ENCODE measurements at places on chromosomes 11 and 22.
A peak's percentile ranks its signal among the peaks of the same experiment; 100 is the strongest.

DNA sequence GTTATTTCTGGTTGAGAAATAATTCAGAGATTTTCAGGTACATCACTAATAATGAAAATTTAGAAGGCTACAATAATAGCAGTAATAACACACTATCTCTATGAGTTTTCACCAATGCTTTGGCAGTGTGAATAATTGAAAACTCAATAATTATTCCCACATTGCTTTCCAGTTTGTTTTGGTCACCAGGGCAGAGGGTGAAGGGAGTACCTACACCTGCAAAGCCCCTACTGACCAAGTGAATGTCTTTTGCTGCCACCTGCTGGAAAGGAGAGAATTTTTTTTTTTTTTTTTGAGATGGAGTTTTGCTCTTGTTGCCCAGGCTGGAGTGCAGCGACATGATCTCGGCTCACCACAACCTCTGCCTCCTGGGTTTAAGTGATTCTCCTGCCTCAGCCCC is 3.2 kb downstream of the NELL1 start:
- peak; percentile 41 for DNase-seq

DNA sequence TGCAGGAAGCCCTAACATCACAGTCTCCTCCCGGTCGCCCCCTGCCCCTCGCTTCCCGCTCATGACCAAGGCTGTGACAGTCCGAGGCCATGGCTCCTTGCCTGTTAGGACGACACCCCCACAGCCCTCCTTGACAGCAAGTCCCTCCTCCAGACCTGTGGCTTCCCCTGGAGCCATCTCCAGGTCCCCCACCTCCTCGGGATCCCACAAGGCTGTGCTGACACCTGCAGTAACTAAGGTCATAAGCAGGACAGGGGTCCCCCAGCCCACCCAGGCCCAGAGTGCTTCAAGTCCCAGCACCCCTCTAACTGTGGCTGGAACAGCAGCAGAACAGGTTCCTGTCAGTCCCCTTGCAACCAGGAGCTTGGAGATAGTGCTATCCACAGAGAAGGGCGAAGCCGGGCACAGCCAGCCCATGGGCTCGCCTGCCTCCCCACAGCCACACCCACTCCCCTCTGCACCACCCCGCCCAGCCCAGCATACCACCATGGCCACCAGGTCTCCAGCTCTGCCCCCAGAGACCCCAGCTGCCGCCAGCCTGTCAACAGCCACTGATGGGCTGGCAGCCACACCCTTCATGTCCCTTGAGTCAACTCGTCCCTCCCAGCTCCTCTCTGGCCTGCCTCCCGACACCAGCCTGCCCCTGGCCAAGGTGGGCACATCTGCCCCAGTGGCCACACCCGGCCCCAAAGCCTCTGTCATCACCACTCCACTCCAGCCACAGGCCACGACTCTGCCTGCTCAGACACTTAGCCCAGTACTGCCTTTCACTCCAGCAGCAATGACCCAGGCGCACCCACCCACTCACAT is 63.2 kb downstream of the OTOG start:
- DNase-seq = no peak

DNA sequence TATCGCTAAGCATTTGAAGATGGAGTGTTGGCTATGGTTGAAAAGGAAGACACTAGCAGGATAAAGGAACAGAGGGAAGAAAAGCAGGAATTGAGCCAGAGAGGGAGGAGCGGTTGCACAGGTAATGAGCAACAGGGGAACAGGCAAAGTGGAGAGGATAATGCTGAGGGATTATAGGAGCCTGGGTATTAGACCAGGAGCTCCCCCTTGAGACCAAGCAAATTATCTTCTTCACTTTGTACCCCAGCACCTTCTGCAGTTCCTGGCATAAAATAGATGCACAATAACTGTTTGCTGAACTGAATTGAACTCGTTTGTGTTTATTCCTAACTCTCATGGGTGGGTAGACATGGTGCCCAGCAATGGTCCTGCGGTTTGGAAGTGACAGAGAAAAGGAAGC is 54.6 kb upstream of the OR5P2 start:
- DNase-seq = no peak

- peak; percentile 42 for DNase-seq
Observed at GRCh38 chr11:82906236-82906635, 4.7 kb downstream of the DDIAS start.

DNA sequence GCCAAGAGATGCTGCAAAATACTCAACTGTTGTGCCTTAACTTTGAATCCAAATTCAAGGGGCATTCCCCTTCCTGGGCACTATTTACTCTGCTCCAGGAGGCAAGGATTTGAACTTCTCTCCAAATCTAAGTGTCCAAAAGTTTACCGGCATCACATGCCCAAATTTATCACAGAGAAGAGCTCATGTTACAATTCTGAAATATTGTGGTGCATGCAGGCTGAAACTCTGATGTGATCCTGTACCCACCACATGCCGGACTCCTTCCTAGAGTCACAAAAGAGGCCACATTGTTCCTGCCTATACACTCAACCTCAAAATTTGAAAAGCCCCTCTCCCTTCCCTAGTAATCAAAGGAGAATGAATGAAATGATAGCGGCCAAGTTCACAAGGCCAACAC is 1.3 kb downstream of the TRAF6 start:
- no peak for DNase-seq

- peak; percentile 70 for DNase-seq
Observed at GRCh38 chr11:64132191-64132771, 33.6 kb downstream of the MACROD1 start.

GRCh38 chr11:9577556-9577955 is 4.1 kb downstream of the WEE1 start:
- no peak for DNase-seq

DNA sequence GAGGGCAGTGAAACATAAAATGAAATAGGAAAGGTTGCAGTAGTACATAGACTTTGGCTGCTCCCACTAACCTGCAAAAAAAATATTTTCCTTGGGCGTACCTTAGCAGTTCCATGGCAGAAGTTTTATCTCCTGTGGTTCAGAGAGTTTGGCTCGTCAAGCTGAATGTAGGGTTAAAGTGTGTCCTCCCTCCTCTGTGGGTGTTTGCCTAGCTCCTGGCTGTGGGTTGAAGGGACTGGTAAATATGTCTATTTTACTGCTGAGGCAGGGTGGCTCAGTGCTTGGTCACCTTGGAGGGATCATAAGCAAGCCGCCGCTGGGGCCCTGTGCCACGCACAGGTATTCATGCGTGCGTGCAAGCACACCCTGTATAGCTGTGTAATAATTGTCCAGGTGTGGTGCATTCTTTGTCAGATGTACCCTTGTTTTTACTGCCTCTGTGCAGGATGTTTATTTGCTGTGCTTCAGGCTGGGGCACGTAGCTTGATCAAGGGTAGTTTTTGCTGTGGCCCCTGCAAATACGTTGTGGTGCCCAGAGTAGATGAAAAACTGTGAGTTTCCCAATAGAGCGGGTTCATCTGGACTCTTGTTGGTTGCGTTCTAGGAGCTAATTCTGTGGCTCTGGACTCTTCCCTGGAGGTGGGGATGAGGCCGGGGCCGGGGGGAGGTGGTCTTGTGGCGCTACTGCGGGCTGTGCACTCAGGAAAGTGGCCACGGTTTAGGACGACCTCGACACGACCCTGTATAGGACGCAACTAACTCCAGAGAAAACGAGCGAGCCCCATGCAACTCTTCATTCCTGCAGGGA is 732 bp upstream of the SORL1 start:
- DNase-seq = no peak

DNA sequence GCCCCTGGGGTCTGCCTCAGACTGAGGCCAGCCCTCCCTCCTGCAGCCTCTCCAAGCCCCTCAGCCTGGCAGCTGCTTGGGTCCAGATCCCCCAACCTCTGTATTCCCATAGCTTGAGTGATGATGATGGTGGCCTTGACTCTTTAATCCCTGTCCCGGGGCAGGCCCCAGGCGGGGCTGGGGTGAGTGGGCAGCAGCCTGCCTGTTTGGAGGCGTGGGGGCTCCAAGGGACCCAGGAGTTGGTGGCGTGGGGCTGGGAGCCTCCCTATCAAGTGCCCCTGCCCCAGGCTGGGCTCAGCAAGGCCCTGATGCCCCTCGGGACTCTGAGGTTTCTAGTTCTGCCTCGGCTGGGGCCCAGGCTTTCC is 22.5 kb downstream of the PPIL2 start:
- DNase-seq = no peak

- DNase-seq = peak; percentile 86
Observed at GRCh38 chr22:37804881-37805809, 2.6 kb upstream of the GCAT start.

- DNase-seq = no peak
Observed at GRCh38 chr11:12026331-12027211, 18.1 kb upstream of the DKK3 start.

DNA sequence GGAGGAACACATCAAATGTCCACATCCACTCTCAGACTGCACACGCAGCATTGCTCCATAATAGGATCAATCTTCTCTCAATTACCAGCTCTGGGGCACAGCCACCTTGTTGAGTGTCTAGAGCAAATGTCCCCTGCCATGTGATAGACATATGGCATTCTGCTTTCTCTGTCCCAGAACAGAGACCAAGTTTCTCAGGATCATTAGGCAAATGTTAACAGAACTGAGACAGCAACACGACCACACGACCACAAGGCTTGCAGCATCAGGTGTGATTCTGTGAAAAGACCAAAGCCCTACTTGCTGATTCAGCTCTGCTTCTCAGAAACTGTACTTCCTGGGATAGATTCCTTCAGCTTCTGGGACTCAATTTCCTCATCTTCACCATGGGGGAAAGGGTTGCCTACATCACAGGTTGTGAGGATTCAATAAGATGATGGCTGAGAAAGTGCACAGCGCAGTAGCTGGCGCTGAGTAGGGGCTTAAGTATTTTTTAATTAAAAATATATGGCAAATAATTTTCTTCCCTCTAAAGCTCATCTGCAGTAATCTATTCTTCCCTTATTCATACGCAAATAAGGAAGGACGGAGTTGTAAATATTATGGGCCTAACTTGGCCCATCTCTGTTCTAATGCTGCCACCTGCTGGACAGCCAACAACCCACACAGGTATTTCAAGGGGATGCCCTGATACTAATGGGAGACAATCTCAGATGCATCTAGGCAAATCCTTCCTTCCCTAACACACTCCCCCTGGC is 54.3 kb upstream of the USP47 start:
- peak; percentile 84 for DNase-seq

DNA sequence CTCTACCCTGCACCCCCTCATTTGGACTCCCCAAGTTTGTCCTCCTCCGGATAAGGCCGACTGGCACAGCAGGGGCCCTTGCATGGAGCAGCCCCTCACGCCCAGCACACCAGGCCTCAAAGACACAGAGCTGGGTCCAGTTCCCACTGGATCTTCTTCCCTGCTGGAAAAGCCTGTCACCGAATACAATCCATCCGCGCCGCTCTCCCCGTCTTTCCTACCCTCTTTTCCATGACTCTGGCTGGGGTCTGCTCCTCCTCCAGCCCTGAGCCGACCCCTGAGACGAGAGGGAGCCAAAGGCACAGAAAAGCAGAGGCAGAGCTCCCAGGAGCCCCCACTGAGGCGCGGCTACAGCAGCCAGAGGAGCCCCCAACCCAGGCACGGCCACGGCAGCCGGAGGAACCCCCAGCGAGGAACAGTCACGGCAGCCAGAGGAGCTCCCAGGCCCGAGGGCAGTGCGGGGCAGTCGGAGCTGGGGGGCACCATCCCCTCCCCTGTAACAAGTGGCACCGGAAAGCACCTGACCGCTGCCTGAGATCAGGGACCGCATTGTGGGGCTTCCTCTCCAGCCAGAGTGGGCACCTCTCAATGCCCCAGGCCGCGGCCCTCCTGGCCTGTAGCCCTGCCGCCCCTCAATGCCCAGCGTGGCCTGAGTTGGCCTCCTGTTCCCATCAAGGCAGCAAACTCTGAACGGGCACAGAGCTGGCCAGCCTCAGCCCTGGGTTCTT is 12.0 kb downstream of the ALG12 start:
- DNase-seq = no peak

- DNase-seq = no peak
Observed at GRCh38 chr11:122076512-122077120, 39.4 kb downstream of the BLID start.

GRCh38 chr11:62981743-62982142 is 3.0 kb downstream of the SLC22A6 start:
- DNase-seq = no peak

- peak; percentile 93 for DNase-seq
Observed at GRCh38 chr11:69636512-69637197, 4.3 kb upstream of the CCND1 start.

- DNase-seq = no peak
Observed at GRCh38 chr22:27409299-27409698, 392.3 kb downstream of the MN1 start.

- DNase-seq = no peak
Observed at GRCh38 chr11:35003658-35004057, 87.2 kb downstream of the PDHX start.

- DNase-seq = no peak
Observed at GRCh38 chr11:92670308-92670890, 299.1 kb upstream of the MTNR1B start.

DNA sequence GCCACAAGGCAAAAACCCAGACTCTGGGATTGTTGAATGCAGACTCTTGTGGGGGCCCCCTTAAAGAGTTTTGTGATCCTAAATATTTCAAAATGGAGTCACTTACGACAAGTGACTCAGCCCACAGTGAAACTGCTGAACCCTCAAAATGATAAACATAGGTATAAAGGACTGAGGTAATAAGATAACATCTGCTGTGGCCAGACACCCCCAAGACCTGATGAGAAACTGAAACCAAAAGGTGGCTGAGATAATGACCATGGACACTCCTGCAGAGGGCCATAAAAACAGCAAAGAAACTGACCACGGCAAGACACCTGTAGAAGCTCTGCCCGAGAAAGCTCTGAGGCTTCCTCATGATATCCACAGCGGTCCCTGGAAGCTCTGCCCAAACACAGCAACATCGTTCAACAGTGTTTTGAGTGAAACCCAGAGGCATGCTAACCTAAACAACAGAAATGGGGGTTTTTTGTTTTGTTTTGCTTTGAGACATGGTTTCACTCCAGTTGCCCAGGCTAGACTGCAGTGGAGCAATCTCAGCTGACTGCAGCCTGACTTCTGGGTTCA is 1.6 kb upstream of the PLAAT4 start:
- DNase-seq = no peak

GRCh38 chr11:75652936-75653335 is 15.9 kb downstream of the MAP6 start:
- no peak for DNase-seq

DNA sequence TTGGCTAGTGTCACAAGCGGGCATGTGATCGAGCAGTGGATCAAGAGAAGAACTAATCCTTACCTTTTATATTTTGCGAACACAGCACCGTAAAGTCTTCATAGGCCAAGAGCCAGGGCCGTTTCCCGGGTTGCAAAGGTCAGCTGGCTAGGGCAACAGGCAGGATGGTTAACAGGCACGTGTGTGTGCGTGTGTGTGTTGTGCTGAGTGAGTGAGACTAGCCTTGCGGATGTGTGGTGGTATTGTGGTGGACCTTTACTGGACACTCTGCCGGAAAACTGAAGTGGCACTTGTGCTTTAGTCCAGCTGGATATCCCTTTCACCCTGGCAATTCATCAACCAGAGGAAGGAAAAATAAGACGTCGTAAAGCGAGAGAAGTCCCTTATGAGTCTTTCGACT is 176.7 kb downstream of the BCR start:
- DNase-seq = no peak
